Ureter (tissue), 1 donor: ENCODE measurements at places on chromosomes 12 and 14. TPM values are rescaled to one million over a fixed set of nuclear protein-coding genes. Genes with fewer than 3 reads are reported as not detected.

GRCh38 chr14:85618390-85618789 is 88.4 kb downstream of the FLRT2 start:
- DNase-seq: no peak

DNA sequence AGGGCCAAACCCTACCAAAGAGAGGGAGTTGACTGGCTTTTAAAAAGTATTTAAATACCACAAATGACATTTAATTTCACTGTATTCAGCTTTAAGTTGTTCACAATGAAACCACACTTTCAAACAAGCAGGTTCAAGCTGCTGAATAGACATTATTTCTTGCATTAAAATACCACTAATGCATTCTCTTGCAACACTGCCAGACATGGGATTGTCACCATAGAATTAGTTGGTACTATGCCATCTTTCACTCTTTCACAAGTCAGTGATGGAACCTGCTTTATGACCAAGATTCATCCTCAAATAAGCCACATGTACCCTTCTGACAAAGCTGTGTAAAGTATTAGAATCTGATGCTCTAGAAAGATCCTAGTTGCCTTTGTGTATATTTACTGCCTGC is 239.4 kb downstream of the PAWR start:
- no peak for DNase-seq

GRCh38 chr14:48747561-48748089 is 838.6 kb downstream of the RPS29 start:
- DNase-seq: no peak

DNA sequence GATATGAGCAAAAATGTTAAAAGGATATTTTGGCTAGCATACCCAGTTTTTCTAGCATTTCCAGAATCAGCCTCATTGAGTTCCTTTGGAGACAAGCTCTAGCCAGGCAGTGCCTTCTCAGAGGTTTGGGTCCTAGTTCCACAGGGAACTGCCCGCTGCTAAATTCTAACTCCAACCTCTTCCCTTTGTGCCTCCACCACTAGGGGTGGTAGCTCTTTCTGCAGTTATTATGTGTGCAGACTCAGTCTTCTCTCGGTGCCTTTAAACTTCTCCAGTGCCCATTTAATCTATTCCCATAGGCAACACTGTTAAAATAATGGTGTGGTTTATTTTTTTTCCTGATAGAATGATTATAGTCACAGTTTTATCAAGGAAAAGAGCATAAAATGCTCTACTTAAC is 21.5 kb upstream of the SLC25A3 start:
- DNase-seq: no peak

HOXC9 gene
- total RNA-seq: 1.7 TPM

DNA sequence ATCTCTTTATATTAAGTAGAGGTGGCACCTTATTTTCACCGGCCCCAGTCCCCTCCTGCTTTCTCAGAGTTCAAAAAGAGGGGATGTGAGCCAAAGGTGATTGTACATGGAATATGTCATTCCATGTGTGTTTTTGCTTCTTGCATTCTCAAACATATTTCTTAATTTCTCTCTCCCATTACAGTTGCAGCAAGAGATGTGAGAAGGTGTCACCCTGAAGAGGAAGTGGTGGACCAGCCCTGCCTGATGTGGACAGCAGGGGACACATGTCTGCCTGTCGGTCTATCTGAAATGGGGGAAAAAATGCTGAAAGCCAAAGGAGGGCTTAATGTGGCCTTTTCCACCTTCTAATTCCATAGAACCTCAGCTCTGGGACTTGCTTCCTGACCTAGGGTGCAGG is 1.9 kb upstream of the FOXN3 start:
- DNase-seq: no peak

NXPH4 gene
- total RNA-seq: not detected

GRCh38 chr14:100039903-100040302 is 25.3 kb upstream of the EVL start:
- no peak for DNase-seq

DNA sequence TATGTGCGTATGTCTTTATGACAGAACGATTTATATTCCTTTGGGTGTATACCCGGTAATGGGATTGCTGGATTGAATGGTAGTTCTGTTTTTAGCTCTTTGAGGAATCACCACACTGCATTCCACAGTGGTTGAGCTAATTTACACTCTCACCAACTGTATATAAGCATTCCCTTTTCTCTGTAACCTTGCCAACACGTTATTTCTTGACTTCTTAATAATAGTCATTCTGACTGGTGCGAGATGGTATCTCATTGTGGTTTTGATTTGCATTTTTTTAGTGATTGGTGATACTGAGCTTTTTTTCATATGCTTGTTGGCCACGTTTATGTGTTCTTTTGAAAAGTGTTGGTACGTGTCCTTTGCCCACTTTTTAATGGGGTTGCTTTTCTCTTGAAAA is 49.7 kb downstream of the FRS2 start:
- no peak for DNase-seq

GRCh38 chr12:10759657-10760056 is 36.5 kb upstream of the YBX3 start:
- no peak for DNase-seq

GRCh38 chr12:15446807-15447206 is 124.5 kb downstream of the PTPRO start:
- no peak for DNase-seq

- peak; percentile 56 for DNase-seq
These were observed 620 bp downstream of the YBX3 start for GRCh38 chr12:10722502-10722904.

ASB2 gene
- 35.1 TPM for total RNA-seq
